ENCODE measurements at places on chromosomes 12 and 14.

- no peaks in the 10 kb centered on the region for H3K4me1 ChIP-seq
- no peak overlapping the region for H3K27ac ChIP-seq
- H3K36me3 ChIP-seq: peaks cover 9% of the 10 kb centered on the region
- DNase-seq: no peak
- no peak overlapping the region for H3K4me3 ChIP-seq
Observed at GRCh38 chr14:99671235-99672224, 12.6 kb upstream of the CYP46A1 start.

GRCh38 chr12:57609781-57610553 is 1.3 kb upstream of the ARHGEF25 start:
- H3K27ac ChIP-seq: peak overlapping the region; percentile 90
- peak overlapping the region; percentile 87 for H3K4me3 ChIP-seq
- peaks cover 4% of the 10 kb centered on the region for H3K27me3 ChIP-seq
- H3K36me3 ChIP-seq: peaks cover 23% of the 10 kb centered on the region
- peaks cover 96% of the 10 kb centered on the region for H3K4me1 ChIP-seq
- peak; percentile 56 for DNase-seq

GRCh38 chr12:47082283-47082682 is 2.5 kb upstream of the AMIGO2 start:
- no peaks in the 10 kb centered on the region for H3K36me3 ChIP-seq
- H3K27ac ChIP-seq: peak overlapping the region; percentile 92
- no peak for DNase-seq
- peaks cover 18% of the 10 kb centered on the region for H3K27me3 ChIP-seq

DNA sequence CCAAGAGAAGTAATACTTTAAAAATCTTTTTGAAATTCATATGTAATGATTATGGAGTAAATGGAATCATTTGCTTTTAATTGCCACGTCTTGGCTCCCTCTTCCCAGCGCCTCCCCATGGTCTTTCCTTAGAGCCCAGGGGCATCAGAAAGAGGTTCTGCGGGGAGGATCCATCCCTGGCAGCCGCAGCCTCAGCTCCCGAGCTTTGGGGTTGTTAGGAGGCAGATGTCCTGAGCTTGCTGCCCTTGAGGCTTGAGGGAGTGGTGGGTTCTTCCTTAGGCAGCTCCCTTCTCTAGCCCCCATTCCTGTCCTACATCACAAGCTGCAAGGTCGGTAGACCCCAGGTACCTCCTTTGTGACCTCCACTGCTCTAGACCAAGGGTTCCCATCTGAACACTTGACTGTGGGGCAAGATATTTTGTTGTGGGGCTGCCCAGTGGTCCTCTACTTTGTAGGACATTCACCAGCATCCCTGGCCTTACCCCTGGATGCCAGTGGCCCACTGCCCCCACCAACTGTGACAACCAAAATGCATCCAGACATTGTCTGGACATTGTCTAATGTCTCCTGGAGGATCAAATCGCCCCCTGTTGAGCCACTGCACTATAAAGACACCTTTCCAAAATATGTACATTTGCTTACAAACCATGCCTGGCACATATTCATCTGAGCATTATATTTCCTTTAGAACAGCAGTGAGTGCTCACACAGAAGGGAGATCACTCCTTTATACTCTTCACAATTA is 6.3 kb downstream of the PPP2R5C start:
- no peak for DNase-seq
- peaks cover 45% of the 10 kb centered on the region for H3K4me1 ChIP-seq
- H3K27me3 ChIP-seq: no peaks in the 10 kb centered on the region
- H3K36me3 ChIP-seq: peaks cover 41% of the 10 kb centered on the region
- no peak overlapping the region for H3K4me3 ChIP-seq

GRCh38 chr12:91210618-91211017 is 28.0 kb upstream of the DCN start:
- no peaks in the 10 kb centered on the region for H3K36me3 ChIP-seq
- no peak overlapping the region for H3K4me3 ChIP-seq
- peak overlapping the region; percentile 39 for H3K27ac ChIP-seq
- DNase-seq: no peak

- H3K36me3 ChIP-seq: no peaks in the 10 kb centered on the region
- peaks cover 31% of the 10 kb centered on the region for H3K4me1 ChIP-seq
- peak; percentile 62 for DNase-seq
- peak overlapping the region; percentile 91 for H3K4me3 ChIP-seq
- peak overlapping the region; percentile 96 for H3K27ac ChIP-seq
Observed at GRCh38 chr12:51217133-51217967, 512 bp downstream of the POU6F1 start.

DNA sequence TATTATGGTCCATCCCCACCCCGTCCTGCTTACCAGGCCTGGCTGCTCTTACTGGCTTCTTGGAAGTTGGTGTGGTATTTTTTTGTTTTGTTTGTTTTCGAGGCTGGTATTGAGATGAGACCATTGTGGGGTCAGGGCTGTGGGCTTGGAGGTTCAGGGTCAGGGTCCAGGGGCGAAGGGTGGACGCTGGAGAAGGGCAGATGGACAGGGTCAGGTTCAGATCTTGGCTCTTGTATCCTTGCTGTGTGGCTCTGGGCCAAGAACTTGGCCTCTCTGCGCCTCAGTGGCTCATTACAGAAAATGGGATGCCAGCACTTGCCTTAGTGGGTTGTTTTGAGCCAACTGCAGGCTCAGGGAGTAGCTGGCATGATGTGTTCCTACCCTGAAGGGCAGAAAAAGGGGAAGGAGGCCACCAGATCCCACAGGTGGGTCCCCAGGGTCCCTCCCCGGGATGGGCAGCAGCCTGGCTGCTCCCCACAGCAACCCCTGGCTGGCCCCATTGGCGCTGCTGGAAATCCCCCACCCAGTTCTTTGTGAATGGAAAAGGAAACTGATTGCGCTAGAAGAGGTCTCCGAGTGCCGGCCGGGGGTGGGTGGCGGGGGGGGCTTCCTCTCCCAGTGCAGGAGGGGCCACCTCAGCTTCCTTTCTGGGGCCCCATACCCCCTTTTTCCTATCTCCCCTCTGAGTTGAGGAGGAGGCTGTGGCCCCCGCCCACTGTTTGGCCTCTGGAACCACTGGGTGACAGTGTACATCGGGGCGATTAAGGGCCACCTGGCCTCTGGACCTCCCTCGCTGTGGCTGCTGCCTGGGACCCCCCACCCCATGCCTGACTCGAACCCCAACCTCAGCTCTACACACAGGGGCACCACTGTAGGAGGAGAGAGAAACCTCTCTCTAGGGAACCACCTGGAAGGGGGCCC is 25.0 kb downstream of the SH2B3 start:
- H3K4me3 ChIP-seq: peak overlapping the region; percentile 35
- no peaks in the 10 kb centered on the region for H3K36me3 ChIP-seq
- peak overlapping the region; percentile 97 for H3K27ac ChIP-seq
- peaks cover 100% of the 10 kb centered on the region for H3K4me1 ChIP-seq

DNA sequence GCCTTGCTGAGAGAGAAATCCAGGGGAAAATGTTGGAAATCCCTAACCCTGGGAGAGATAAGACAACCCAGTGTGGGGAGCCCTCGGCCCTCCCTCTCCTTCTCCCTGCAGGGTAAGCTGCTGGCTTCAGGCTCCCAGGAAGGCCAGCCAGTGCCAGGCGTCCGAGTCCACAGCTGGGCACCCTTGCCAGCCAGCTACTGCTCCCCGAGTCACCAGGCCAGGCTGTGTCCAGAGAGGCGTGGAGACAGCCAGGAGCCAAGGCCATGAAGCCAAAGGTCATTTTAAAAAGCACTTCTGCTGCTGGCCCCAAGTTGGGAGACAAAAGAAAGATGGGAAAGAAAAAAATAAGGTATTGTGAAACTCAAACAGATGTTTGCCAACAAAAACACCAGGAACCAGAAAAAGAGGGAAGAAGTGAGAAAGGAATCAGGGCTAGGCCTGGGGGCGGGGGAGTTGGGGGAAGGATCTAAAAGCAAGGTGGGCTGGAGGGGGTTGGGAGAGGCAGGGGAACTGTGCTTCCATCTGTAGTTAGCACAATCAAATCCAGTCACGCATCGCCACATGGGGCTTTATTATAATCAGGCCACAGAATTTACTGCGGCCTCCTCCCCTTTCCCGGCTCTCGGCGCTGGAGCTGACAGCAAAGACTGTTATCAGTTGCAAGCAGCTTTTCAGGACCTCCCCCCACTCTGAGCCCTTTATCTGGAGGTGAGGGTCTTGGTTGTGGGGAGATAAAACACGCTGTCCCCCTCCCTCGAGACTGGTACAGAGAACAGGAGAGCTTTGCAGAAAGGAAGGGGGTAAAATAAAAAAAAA is 33.5 kb downstream of the RBM19 start:
- H3K36me3 ChIP-seq: peaks cover 58% of the 10 kb centered on the region
- no peak overlapping the region for H3K4me3 ChIP-seq
- no peaks in the 10 kb centered on the region for H3K27me3 ChIP-seq
- peak overlapping the region; percentile 41 for H3K27ac ChIP-seq
- no peak for DNase-seq

DNA sequence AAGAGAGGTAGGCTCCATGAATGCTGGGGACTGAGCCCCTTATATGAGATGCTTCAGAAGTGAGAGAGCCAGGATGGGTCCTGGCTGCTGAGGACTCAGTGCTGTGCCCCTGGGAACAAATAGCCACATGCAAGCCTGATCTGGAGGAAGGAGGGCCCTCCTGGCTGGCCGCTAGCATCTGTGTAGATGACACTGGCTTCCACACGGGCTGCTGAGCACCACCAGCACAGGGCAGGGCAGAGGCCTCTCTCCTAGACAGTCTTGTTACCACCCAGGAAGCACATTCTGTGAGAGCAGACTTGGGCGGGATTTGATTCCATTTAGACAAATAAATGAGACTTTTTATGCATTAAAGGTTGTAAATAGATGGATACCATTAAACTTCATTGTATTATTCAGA is 48.0 kb downstream of the ZNF664 start:
- H3K36me3 ChIP-seq: no peaks in the 10 kb centered on the region
- H3K27me3 ChIP-seq: no peaks in the 10 kb centered on the region
- H3K4me3 ChIP-seq: no peak overlapping the region
- DNase-seq: no peak
- peak overlapping the region; percentile 41 for H3K27ac ChIP-seq

GRCh38 chr12:57479376-57480115 is at the start of gene ARHGAP9:
ARHGAP9 (minus strand) TSS chr12:57479866; CDS start chr12:57479406, 460 bp downstream.
- H3K4me1 ChIP-seq: peaks cover 19% of the 10 kb centered on the region
- no peak within 1 kb of the TSS for H3K4me3 ChIP-seq
- peak within 1 kb of the TSS; percentile 41 for H3K27ac ChIP-seq
- peaks cover 87% of the 10 kb centered on the region for H3K27me3 ChIP-seq

DNA sequence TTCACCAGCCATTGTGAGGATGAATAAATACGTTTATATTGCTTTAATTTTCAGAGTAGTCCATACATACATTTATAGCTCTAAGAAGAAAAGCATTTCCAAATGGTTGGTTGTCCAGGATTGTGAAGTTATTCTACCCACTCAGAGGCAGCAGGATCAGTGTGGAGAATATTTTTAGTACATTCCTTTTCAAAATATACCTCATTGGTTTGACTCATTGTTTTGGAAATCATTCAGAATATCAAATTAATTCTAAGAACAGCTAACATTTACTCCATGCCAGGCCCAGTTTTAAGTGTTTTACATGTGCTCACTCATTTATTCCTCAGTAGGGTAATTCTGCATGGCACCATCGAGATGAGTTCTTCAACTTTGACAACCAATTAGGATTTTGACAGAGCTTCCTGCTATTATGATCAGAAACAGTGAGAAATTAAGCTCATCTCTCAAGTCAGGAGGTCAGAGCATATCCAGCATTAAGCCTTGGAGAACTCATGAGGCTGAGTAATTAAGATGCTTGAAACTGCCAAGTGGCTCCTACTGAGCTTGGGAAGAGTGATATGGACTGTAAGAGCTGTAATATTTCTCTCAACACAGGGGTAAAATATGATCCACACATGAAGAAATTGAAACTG is 153.3 kb upstream of the CLEC14A start:
- no peak for DNase-seq
- H3K36me3 ChIP-seq: no peaks in the 10 kb centered on the region
- no peaks in the 10 kb centered on the region for H3K4me1 ChIP-seq

- H3K4me1 ChIP-seq: no peaks in the 10 kb centered on the region
- no peak for DNase-seq
- peaks cover 93% of the 10 kb centered on the region for H3K27me3 ChIP-seq
- H3K36me3 ChIP-seq: no peaks in the 10 kb centered on the region
Observed at GRCh38 chr12:132178316-132178715, 34.1 kb downstream of the NOC4L start.

DNA sequence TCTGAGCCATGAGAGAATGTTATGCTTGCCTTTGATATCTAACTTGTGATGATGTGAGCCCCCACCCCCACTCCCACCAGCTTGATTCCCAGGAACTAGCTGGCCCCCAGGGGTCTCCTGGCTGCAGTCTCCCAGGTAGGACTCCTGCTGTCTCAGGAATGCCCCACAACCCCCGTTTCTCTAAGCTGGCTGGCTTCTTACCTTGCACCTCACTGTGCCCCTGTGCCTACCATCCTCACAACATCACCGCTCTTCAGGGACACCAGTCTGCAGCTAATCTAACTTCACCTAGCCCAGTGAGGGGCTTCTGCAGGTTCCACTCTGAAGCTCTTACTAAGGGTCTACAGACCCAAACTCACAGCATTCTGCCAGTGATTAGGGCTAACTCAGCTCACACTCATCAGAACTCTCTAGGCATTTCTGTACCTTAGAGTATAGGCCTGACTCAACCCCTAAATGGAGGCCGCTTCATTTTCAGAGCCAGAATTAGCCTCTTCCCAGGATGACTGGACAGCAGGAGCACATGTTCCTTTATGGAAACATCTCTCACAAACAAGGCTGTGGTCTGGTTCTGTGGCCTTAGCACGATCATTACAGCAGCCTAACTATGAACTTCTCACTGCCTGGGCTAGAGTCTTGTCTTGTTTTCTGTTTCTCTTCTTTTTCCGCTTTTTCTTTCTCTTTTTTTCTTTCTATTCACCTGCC is 72.8 kb upstream of the IFNG-AS1 start:
- no peaks in the 10 kb centered on the region for H3K27me3 ChIP-seq
- H3K36me3 ChIP-seq: no peaks in the 10 kb centered on the region
- H3K27ac ChIP-seq: no peak overlapping the region
- no peak overlapping the region for H3K4me3 ChIP-seq

DNA sequence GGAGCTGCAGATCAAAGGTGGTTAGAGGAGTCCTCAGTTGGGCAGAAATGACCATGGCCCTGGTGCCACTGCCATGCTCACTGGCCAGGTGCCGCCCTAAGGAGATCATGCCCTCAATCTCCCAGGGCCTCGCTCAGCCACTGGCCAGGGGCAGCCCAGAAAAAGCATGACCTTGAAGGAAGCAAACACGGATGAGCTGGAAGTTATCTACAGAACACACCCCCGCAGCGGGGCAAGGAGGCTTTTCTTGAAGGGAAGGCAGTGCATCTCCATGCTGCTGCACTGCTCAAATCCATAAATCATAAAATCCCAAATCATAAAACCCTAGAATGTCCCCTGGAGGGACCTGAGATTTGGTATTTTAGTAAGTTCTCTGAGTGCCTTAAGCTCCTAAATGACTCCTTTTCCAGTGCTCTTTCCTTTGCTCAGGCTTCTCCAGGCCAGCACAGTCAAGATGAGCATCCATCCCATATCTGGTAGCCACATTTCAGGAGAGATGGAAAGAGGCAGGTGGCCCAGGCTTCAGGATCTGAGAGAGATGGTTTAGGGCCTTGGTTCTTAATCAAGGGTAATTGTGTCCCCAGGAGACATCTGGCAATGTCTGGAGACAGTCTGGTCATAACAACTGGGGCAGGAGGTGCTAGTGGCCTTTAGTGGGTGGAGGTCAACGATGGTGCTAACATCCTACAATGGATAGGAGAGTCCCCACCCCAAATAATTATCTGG is 217.3 kb downstream of the RBM19 start:
- no peak overlapping the region for H3K27ac ChIP-seq
- no peak for DNase-seq
- H3K4me3 ChIP-seq: no peak overlapping the region

Data from left ventricle myocardium inferior (tissue), 1 donor.